Activated CD4-positive, alpha-beta T cell treated with anti-CD3 and anti-CD28 coated beads for 1 hour (primary cell): ENCODE measurements at places on chromosomes 1 and 21.

DNA sequence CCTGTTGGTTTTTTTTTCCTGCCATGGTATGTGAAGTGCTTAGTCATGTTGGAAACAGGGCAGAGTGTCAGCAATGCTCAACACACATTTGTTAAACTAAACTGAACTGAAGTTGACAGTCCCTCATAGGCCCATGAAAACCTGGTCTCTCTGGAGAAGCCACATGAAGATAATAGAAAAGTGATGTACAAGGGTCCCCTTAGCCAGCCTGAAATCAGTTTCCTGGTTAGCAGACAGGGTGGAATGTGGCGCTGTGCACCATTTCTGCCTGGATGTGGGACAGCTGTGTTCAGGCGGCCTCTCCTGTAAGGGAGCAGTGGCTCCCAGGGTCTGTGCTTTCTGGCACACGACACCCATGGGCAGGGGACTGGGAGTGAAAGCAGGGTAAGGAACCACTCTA lies 9.9 kb upstream of the CHI3L1 start:
- no peak for DNase-seq

DNA sequence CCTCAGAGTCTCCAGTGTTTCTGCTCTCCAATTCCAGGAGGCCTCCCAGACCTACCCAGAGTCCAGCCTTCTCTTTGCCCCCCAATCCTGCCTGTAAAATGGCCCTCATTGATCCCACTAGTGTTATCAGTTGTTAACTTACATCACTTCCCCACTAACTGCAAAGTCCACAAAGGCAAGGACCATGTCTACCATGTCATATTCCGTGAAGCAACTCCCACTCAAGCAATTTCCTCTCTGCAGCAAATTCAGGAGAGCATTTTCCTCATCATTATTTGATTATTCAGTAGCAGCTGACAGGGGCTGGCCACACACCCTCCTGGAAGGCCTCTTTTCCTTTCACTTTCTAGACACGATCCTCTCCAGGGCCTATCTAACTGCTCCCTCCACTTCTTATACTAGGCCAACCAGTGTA lies 153.5 kb downstream of the RERE start:
- DNase-seq = no peak

DNA sequence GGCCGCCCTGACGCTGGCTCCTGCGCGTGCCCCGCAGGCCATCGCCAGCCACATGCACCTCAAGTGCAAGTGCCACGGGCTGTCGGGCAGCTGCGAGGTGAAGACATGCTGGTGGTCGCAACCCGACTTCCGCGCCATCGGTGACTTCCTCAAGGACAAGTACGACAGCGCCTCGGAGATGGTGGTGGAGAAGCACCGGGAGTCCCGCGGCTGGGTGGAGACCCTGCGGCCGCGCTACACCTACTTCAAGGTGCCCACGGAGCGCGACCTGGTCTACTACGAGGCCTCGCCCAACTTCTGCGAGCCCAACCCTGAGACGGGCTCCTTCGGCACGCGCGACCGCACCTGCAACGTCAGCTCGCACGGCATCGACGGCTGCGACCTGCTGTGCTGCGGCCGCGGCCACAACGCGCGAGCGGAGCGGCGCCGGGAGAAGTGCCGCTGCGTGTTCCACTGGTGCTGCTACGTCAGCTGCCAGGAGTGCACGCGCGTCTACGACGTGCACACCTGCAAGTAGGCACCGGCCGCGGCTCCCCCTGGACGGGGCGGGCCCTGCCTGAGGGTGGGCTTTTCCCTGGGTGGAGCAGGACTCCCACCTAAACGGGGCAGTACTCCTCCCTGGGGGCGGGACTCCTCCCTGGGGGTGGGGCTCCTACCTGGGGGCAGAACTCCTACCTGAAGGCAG lies 23.4 kb upstream of the ARF1 start:
- DNase-seq = peak; percentile 37

GRCh38 chr1:232748910-232749368 lies 56.3 kb upstream of the MAP10 start:
- DNase-seq = no peak

DNA sequence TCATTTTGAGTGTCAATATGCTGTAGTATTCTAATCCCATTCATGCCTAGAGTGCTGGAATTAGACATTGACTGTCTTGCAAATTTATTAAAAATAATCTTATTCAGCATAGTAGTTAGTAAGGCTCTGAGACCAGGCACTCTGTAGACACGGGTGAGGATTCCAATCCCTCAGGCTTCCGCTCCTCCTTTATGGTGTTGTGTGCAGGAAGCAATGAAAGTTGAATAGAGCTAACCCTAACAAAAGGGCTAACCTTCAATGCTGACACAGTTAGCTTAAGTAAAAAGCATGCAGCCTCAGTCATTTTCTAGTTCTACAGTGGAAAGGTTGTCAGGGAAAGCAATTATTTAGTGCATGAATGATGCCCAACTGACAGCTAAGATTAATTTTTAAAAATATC lies 199.6 kb upstream of the SGIP1 start:
- DNase-seq = no peak

DNA sequence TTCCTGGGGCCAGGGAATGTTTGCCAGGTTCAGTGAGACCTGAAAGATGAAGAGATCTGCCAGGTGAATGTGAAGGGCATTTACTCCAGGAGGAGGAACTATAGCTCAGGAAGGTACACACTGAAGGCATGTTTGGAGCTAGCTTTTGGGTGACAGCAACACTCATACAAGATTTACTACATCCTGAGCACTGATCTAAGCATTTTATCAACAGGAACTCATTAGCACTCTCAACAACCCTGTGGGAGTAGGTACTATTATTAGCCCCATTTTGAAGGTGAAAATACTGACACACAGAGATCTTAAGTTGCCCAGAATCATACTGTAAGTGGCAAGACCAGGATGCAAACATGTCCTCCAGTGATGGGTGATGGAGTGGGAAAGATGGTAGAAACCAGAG lies 6.7 kb downstream of the GADD45A start:
- no peak for DNase-seq
